ENCODE measurements at places on chromosomes 3 and 15.

- no peak for DNase-seq
These were observed 3.0 kb upstream of the TNFAIP8L3 start for GRCh38 chr15:51097553-51098330.

GRCh38 chr3:72441284-72441994 lies 406.8 kb downstream of the SHQ1 start:
- DNase-seq, result no peak

GRCh38 chr3:121463745-121464144 lies 82.0 kb downstream of the POLQ start:
- DNase-seq, result no peak

- DNase-seq, result no peak
These were observed 70.8 kb upstream of the FILIP1L start for GRCh38 chr3:100184948-100185570.

- no peak for DNase-seq
These were observed 16.0 kb upstream of the RAD18 start for GRCh38 chr3:8979262-8979661.

DNA sequence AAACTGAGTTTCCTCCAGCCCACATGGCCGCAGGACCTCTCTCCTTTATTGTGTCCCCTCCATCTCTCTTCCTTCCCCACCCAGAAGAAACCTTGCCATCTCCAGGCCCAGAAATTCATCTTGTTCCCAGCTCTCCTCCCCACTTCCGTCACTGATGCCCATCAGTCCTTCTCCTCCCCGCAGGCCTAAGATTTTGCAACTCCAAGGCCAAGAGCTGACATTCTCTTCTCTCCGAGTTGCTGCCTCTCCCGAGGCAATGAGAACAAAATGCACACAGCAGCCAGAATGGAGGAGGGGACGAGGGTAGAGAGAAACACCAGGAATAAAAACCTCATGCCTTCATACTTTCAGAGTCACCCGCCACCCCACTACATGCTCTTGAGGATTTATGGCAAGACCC lies 526.5 kb upstream of the PROK2 start:
- no peak for DNase-seq

DNA sequence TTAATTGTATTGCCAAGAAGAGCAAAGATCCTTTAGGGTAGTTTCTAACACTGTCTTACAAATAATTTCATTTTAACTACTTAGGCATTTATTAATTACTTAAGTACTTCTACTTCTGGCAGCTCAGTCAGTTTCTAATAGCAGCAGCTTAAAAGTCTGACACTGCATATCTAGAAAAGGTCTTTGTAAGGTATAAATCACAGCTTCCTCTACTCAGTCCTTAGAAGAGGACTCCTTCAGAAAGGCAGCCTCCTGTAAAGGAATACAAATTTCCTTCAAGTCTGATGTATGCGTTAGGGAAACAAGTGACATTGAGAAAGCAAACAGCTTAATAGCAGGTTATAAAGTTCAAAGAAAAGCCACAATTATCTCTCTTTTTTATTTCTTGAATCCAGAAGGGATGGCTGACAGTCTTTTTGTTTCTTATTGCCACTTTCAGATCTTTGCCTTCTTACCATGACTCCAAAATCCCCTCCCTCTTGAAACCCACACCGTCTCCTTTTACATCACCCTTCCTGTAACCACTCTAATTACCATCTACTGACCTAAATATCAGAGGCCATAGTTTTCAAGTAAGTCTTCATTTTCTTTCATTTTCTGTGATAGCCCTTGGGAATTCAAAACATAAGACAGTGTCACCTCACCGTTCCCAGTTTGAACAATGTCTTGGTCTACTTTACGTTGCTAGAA lies 109.5 kb downstream of the CGGBP1 start:
- DNase-seq, result no peak

- DNase-seq, result no peak
These were observed 330.9 kb upstream of the C2CD4B start for GRCh38 chr15:62495670-62496614.
